ENCODE measurements at places on chromosomes 7 and 10. TPM values are rescaled to one million over a fixed set of nuclear protein-coding genes. Genes with fewer than 3 reads are reported as not detected.

DNA sequence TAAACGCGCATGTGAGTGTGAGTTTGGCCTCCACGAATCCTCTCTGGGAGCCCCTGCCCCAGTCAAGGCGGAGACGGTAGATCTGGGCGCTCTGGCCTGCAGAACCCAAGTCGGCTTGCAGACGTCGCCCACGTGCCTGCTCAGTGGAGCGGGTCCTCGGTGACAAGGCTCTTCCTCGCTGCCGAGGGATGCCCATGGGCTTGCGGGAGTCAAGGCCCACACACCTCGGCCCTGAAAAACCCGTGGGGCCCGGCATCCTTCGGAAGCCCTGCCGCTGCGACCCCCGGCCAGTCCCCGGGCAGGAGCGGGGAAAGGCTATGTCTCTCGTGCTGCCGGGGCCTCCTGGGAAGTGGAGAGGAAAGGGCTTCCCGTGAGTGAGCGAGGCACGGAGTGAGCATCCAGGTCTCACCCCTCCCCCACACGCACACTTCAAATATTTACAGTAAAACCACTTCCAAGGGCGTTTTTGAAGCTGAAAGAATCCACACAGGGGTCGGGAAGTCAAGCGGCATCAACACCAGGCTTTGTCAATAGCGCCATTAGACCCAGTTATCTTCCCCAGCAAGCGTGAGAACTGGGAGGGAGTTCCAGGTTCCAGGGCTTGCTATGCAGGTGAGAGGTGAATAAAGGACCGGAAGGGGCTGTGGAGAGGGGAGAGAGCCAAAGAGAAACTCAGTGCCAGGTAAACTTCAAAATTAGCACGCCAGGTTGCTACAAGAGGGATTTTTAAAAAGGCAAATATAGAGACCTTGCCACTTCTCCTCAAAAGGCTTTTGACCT, 1.1 kb upstream of the MNX1 start:
- no peaks in the 10 kb centered on the region for H3K36me3 ChIP-seq
- no peak overlapping the region for H3K27ac ChIP-seq
- H3K4me1 ChIP-seq = peaks cover 4% of the 10 kb centered on the region

DNA sequence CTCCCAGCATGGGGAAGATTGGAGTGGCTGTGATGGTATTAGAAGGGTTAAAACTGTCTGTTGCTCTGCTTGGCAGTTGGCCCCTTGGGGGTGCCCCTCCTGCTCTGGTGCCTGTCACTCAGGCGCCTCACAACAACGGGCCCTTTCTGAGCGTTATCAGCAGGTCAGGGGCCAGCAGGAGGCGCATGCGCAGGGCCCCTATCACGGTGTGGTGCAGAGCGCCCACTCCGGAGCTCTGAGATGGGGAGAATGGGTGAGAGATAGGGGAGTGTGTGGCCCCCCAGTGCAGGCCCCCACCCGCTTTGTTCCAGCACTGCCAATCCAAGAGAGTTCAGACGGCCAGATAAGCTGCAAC, 24.8 kb downstream of the GBX1 start:
- peaks cover 2% of the 10 kb centered on the region for H3K4me1 ChIP-seq
- H3K27me3 ChIP-seq = no peaks in the 10 kb centered on the region
- DNase-seq = no peak
- H3K27ac ChIP-seq = no peak overlapping the region
- H3K36me3 ChIP-seq = peaks cover 23% of the 10 kb centered on the region
- no peak overlapping the region for H3K4me3 ChIP-seq

DNA sequence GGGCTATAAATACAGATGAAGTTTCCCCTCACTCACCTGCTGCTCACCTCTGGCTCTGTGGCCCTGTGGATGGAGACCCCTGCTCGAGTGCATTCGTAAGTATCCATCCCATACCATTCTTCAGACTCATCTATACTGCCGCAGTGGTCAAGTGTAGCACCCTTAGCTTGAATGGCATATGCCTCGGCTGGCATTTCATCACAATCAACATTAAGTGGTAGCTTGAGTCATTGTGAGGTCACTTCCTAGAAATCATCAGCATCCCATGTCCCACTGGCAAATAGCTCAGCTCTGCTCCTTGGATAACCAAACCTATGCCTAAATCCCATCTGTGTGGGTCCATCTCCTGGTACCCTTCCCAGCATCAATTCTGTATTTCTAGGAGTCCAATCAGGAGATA, 38.2 kb downstream of the MDH2 start:
- H3K27ac ChIP-seq = no peak overlapping the region
- H3K36me3 ChIP-seq = no peaks in the 10 kb centered on the region
- peaks cover 11% of the 10 kb centered on the region for H3K4me1 ChIP-seq
- H3K4me3 ChIP-seq = no peak overlapping the region
- no peaks in the 10 kb centered on the region for H3K27me3 ChIP-seq

GRCh38 chr7:148107443-148108127, 483.0 kb upstream of the C7orf33 start:
- H3K4me3 ChIP-seq = no peak overlapping the region
- H3K27me3 ChIP-seq = peaks cover 1% of the 10 kb centered on the region
- H3K27ac ChIP-seq = no peak overlapping the region
- no peak for DNase-seq
- H3K36me3 ChIP-seq = no peaks in the 10 kb centered on the region

DNA sequence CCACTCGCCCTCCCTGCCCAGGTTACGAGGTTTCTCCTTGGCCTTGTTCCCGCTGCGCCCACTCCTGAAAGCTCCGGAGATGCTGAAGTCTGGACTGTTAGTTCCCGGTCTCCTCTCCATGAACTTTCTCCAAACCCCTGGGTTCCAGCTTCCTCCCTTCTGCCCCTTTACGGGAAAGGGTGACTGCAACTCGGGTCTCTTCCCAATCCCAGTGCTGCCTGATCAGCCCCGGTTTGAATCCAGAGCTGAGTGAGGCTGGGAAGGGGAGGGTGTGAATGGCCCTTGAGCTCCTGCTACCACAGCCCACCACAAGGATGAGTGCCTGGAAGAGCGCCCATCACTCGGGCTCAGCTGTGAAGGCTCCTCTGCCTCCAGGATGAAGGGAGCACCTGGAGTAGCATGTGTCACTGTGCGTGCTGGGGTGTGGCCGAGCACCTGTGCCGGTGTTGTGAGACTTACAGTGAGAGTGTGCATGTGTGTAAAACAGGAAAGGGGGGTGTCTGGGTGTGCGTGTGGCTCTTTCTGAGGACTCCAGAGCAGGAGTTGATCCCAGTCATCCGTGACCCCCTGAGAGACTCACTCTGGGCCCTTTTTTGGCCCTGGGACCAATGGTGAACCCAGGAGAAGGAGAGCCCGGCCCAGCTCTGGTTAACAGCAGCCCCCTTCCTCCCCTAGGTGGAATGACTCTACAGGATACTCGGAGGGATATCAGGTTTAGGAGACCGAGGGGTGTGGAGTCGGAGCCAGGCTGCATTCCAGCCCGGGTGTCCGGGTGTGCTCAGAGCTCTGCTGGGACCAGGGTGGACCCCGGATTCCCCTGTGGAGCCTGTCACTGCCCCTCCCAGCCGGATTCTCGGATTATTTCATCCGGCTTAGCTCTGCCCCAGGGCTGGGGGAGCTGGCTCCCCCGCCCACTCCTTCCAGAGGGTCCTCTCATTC, 1.1 kb upstream of the ZNF467 start:
- H3K27ac ChIP-seq = peak overlapping the region; percentile 73
- peak overlapping the region; percentile 73 for H3K4me3 ChIP-seq
- H3K4me1 ChIP-seq = peaks cover 30% of the 10 kb centered on the region

GRCh38 chr10:102624751-102625645, 19.3 kb upstream of the TRIM8 start:
- no peaks in the 10 kb centered on the region for H3K27me3 ChIP-seq
- H3K4me3 ChIP-seq = no peak overlapping the region
- DNase-seq = no peak
- H3K4me1 ChIP-seq = peaks cover 50% of the 10 kb centered on the region

VENTX gene
- total RNA-seq = 0.09 TPM

PDZD8 gene
- total RNA-seq = 29.2 TPM

Measured in mesothelial cell of epicardium (in vitro differentiated cells).